Neural crest cell (in vitro differentiated cells): ENCODE measurements at places on chromosomes 6 and 20.

DNA sequence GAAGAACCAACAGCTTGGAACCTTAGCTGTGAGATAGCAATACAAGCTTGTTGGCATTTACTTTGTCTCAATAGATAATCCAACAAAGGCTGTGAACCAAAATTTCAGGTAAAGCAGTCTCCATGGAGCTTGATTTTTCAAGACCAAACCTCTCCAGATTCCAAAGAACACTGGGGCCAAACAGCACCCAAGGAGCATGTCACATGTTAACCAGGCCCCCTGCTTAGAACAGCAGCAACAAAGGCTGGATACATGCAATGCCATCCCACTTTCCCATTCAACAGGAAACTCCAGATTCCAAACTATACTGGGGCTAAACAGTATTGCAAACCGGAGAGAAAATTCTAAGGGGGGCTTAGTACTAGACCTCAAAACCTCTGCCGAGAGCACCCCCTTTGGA is 15.8 kb upstream of the RNASET2 start:
- no peak for DNase-seq

GRCh38 chr20:3801846-3802245 is 5.7 kb downstream of the CDC25B start:
- DNase-seq, result no peak

DNA sequence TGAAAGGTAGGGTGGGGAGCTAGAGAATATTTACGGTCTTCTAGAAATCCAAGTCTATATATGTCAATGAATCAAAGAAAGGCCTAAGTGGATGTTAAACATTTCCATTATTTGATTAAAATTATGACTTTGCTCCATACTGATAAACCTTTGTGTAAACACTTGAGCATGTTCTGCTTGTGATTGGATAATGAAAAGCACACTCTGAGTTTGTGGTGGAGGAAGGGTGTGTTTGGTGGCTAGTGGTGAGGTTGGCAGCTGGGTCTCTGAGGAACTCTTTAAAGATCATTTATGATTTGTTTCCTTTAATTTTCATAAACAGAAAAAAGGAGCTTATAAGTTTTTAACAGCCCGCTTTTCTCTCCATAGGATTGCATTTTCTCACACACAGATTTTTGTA is 84.7 kb downstream of the RFPL4B start:
- no peak for DNase-seq

DNA sequence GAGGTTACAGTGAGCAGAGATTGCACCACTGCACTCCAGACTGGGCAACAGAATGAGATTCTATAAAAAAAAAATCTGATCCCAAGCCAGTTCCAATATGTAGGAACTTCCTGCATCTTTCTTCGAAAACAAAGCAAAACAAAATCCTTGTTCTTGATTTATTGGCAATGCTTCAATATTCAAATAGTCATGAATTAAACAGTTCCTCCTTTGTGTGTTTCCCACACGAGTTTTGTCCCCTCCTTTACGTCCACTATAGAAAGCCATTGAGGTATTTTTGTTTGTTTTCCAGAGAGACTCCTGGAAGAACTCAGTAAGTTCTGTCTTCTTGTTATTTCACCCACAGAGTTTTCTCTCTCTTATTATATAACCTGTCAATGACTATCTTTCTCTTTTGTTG is 7.6 kb downstream of the BTN1A1 start:
- DNase-seq, result no peak

- DNase-seq, result no peak
These were observed 133.5 kb upstream of the MAP3K7 start for GRCh38 chr6:90720404-90720803.

- DNase-seq, result no peak
These were observed 15.0 kb downstream of the FITM2 start for GRCh38 chr20:44296011-44296410.

- DNase-seq, result no peak
These were observed 22.3 kb downstream of the LAMA5 start for GRCh38 chr20:62344782-62345181.

- DNase-seq, result no peak
These were observed 444.9 kb upstream of the RNF217 start for GRCh38 chr6:124517339-124517738.

GRCh38 chr6:111061508-111061907 is 25.8 kb upstream of the SLC16A10 start:
- DNase-seq, result no peak

- no peak for DNase-seq
These were observed 21.6 kb downstream of the RNF8 start for GRCh38 chr6:37375376-37375775.

DNA sequence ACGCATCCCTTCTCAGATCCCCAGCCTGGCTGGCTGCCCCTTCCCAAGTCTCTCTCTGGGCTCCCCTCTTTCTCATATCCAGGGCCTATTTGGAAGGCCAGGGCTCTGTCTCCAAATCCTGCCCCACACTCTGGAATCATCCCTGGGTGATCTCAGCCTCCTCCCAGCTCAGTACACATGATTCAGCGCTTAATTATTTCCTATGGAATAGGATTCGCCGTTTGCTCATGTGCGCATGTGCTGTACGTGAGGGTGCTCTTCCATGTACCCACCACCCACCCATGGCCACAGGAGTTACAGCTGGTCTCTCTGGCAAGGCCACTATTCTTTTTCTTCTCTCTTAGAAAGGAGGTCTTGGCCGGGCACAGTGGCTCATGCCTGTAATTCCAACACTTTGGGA is 81.7 kb upstream of the FOXP4 start:
- no peak for DNase-seq

DNA sequence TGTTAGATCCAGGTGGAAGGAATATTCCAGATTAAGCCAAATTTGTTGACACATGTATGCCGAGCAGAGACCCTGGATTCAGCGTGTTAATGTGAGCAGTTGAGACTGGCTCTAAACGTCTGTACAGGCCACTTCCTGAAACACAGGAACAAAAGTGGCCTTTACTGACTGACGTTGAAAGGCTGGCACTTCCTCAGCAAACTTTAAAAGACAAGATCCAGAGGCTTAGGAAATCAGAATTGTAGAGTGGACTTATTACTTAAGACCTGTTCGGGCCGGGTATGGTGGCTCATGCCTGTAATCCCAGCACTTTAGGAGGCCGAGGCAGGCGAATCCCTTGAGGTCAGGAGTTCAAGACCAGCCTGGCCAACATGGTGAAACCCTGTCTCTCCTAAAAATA is 125.7 kb upstream of the ARID1B start:
- no peak for DNase-seq

- DNase-seq, result no peak
These were observed 121.0 kb downstream of the TRDN start for GRCh38 chr6:123515715-123516114.

DNA sequence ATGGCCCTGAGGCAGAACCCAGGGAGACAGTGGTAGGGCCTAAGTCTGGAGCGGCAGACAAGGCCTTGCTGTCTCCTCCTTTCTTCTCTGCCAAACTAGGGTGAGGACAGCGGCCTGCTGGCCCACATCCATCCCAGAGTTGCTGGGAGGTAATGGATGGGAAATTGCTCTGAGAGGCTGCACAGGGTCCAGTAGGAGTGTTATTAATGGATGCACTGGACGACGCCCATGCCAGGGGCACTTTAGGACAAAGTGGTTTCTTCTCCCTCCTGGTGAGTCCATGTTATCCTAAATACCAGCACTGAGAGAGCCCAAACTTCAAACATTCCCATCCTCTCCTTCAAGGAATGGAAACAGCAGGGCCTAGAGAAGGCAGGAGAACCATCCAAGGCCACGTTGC is 28.3 kb upstream of the PREX1 start:
- DNase-seq, result no peak

DNA sequence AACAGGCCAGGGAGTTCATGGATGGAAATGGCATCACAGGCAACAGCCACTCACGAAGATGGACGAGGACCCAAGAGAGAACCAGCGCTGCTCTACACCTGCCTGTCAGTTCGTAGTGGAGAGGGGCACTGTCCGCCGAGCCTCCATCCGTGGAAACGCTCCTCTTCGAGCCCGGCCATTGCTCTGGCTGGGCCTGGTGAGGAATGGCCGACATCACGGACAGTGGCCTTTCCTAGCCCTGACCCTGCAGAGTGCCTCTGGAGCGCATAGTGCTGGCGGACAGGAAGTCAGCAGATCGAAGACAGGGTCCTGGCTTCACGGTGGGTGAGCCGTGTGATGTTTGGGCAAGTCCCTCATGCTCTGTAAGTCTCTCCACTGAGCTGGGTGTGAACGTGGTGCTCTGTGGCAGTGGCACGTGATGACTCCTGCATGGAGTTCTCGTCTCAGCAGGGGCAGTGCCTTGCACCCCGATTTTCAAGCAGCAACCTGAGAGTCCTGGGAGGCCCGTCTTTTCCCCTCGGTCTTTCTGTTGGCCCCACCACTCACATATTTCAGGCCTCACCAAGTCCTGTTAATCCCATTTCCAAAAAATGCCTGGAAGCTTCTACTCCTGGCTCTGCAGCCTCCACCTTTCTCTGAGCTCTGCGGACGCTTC is 214.4 kb downstream of the ERMARD start:
- no peak for DNase-seq

GRCh38 chr6:157273756-157274470 is 49.4 kb downstream of the TMEM242 start:
- peak; percentile 28 for DNase-seq

DNA sequence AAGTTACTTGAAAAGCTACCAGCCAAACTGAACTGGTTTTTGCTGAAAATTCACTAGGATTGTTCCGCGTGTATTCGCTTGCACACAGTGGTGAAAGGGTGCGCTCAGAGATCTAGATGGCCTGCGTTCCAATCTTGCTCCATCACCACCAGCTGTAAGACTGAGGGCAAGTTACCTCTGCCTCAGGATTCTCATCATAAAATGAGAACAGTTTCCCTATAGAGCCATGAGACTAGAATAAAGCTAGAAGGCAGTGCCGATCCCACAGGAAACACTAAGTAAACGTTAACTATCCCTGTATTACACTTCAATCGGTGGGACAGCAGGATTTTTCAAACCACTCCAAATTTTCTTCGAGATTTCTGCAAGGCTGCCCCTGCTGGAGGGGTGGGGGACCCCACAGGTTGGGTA is 838 bp downstream of the AHCY start:
- DNase-seq, result no peak

DNA sequence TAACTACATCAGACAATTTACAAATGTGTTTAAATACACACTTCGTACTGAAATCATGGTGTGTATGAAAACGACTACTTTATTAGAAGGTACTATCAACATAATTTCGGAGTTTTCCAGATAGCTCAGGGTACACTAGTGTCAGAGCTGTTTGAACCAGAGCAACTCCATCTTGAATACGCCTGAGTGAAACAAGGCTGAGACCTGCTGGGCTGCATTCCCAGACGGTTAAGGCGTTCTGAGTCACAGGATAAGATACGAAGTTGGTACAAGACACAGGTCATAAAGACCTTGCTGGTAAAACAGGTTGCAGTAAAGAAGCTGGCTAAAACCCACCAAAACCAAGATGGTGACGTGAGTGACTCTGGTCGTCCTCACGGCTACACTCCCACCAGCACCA is 167.6 kb downstream of the THBS2 start:
- DNase-seq, result no peak

- DNase-seq, result no peak
These were observed 12.8 kb upstream of the MDFI start for GRCh38 chr6:41625442-41625841.

GRCh38 chr6:34339432-34339831 is 53.0 kb downstream of the NUDT3 start:
- no peak for DNase-seq

DNA sequence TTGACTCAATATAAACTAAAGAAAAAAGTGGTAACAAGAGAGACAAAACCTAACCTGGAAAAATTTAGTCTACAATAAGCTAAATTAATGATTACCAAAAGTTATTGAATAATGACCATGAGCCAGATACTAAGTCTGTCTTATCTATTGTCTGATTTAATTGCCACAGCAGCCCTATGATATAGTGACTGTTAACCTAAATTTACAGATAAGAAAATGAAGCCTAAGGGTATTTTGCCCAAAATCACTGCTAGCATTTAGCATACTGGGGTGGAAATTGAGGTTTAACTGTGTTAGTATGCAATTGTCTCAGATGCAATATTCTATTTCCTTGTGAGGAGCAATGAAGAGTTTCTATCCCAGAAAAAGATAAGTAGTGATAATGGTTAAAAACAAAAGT is 361.0 kb upstream of the EYS start:
- no peak for DNase-seq

- no peak for DNase-seq
These were observed 126.3 kb downstream of the HIVEP1 start for GRCh38 chr6:12138381-12138780.

DNA sequence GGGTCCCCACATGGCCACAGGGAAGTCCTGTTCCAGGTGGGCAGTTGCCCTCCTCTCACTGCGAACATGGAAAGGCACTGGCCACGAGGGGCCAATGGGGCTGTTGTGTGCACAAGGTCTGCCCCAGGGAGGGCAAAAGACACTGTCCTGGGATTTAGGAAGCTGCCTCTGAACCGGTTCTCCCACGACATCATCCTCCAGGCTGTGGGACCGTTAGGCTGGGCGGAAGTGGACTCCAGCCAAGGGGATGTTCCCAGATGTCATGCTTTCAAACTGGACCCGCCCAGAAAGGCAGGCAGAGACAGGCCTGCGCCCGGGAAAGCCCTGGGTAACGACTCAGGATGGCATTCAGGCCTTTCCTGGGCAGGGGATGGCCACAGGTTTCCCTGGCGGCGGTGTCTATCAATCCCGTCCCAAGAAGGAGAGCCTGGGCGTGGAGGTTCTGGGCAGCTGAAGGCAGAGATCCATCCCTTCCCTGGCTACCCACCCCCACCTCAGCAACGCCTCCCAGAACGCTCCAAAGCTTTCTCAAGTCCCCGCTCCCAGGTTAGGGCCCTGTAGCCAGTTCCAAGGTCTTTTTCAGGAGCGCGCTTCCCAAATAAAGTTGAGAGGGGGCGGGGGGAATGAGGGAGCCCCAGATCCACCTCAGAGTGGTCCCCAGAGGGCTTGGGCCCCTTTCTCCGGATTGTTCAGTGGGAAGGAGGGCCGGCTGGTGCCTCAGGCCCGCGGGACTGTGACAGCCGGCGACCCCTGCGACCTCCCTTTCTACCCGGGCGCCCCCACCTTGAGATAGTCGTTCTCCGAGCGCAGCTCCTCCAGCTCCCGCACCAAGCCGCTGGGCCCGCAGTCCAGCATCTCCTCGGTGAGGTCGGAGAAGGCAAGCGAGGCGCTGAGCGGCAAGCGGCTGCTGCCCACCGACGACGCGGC is 13.8 kb upstream of the TLDC2 start:
- DNase-seq, result no peak

- no peak for DNase-seq
These were observed 28.5 kb upstream of the EMILIN3 start for GRCh38 chr20:41394931-41395666.

DNA sequence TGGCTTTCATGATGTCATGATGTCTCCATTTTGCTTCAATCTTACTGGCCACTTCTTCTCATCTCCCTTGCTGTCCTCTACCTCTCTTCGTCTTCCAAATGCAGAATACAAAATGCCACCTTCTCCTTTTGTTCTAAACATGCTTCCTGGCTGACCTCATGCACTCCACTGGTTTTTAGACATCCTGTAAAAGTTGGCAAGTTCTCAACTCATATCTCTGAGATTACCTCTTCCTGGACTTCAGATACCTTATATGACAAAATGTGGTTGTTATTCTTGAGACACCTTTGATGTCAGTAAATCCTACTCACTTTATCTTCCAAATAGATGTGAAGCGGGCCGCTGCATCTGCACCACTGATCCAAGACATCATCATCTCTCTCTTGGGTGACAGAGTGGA is 212.7 kb upstream of the FOXA2 start:
- no peak for DNase-seq
